ENCODE measurements at places on chromosomes 12 and 14.
A peak's percentile ranks its signal among the peaks of the same experiment; 100 is the strongest.

GRCh38 chr12:125220404-125221273, 155.4 kb downstream of the AACS start:
- DNase-seq: peak; percentile 20

- no peak for DNase-seq
Measured at GRCh38 chr14:81285245-81285644, 64.5 kb upstream of the GTF2A1 start.

DNA sequence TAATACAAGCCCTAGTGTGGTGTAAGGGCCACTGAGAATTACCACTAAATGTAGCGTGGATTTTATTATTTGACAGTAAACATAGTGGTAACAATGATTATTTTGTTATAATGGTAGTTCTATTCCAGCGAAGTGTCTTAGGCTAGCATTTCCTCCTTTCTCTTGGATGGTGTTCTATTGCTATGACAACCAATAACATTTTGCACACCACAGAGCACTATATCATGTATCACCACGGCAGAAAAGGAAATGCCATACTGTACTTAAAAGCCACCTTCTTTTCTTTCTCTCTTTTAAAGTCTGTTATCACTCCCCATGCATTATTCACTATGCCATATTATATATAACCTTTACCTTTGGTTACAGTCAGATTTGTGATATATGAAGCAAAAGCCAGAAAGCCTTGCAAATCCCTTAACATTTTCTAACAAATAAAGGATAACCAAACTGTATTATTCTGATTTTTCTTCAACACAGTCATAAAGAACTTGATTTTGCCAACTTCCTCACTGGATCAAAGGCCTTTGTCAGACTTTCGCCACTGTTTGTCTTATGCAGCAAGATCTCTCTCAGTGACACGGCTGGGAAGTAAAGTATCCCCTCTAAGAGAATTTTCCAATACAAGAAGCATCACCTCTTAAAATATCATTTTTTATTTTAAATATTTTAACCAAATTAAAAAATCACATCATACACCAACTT, 195.8 kb downstream of the FOXN3 start:
- no peak for DNase-seq

DNA sequence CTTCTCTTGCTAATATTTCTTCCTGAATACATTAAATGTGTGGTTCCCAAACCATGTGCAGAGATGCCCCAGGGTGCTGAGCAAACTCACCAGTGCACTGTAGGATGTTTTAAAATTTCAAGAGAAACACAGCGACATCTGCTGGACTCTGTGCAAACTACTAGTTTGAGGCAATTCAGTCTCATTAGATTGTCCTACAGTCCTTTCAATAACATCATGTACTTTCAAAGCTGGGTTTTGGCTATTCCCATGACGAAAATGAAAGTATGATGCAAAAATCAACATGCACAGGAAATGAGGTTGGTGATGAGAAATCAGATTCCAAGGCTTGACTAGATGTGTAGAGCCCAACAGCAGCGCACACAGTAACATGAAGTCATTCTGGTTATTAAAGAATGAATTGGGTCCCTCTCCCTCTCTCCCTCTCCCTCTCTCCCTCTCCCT, 66.3 kb downstream of the CLIP1 start:
- peak; percentile 64 for DNase-seq

DNA sequence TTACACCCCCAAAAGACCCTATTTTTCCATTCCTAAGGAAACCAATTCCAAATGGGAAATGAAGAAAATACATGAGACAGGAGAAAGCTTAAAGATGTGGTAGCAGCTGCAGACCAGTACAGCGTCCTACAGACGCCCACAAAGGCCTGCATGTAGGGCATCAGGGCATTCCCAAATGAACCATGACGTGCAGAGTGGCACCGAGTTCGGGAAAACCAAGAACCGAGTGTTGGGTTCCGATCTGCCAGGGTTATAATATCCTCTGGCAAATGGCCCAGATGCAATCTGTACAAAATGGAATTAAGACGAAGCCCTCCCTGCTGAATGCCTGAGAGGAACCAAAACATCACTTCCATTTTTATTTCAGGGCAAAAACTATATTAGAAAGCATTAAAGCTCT, 34.4 kb upstream of the SELPLG start:
- DNase-seq: no peak

GRCh38 chr14:71812693-71813092, 119.5 kb upstream of the RGS6 start:
- DNase-seq: no peak

DNA sequence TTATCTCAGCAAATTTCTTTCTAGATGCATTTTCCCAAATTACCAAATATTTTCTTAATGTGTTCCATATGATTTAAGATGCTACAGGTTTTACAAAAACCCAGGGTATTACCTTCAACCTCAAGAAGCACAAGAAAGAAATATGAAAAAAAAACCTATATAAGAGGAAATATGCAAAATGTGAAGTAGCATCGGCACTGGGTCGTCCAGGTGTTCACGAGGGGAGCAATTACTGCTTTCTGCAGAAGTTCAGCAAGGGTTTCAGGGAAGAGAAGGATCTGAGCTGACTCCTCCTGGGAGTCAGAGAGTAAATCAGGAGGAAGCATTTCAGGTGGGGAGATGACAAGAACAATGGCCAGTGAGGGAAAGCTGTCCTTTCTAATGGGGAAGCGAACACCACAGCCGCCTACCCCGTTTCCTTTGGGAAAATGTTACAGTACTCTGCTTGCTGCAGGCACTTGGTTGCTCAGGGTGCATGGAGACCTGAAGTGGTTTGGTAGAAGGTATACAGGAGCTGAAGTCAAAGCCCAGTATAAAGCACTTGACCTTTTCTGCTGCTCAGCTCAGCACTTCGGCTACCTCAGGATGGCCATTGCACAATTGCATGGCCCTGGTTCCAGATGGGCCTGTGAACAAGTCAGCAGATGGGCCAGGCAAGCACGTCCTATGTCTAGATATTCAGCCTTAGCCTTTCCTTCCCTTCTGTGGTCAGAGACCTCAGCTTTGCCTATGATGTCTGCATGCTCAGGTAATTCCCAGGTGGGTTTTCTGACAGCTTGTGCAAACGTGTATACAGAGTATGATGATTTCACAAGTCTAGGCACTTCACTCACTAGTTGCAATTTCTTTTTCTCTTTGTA, 155.6 kb downstream of the PAX9 start:
- DNase-seq: no peak

DNA sequence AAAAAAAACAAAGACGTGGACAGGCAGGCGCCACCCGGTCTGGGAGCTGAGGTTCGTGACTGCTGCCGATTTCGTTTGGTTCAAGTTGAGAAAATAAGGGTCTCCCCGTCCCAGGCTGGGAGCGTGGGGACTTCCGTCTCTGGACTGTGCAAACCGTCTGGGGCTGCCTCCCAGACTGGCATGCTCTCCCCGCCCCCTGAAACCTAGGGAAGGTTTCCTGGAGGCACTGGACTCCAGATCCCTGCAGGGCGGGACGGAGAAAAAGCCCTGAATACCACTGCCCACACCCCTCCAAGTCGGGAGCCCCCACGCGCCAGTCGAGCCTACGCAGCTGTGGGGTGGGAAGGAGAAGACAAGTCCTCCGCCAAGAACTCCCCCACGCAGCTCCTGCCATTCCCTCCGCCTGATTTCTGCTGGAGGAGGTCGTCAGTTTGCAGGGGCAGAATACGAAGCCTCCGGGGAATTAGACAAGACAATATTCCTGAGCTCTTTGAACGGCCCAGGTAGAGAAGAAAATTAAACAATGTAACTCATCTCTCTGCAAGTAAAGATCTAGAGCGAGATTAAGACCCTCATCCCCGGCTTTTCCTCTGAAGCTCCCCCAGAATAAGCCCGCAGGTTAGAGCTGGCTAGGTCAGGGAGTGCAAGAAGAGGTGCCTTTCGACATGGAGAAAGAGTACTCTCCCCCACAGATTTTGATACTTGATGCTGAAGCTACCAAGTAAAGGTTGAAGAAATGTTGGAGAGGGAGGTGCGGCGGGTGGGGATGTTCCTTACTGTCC, 10.4 kb upstream of the HOXC13 start:
- no peak for DNase-seq

GRCh38 chr12:81359736-81360135, 281.9 kb downstream of the ACSS3 start:
- DNase-seq: no peak

- DNase-seq: no peak
Measured at GRCh38 chr14:50232276-50232642, 881 bp upstream of the SOS2 start.

DNA sequence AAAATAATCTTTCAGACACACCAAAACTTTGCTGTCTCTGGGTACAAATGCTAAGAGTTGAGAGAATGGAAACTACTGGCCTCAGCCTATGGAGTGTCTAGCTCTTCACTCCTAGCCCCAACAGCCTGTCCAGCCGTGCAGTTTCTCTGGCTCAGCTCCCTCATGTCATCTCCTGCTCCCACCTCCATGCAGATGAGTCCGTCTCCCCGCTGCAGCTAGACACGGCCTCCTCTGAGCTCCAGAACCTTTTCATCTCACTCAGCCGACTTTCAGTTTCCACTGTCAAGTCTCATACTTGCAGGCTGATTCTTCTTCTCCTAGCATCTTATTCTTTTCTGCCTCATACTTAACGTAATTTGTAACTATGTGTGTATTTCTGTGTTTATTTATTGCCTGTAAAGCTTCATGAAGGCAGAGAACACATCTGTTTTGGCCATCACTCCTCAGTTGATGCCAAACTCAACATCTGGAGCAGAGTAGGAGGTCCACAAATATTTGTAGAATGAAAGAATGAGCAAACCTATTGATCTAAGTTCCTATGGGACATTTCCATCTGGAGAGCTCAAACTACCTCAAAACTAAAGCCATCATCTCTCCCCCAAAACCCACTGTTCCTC, 139.8 kb upstream of the PWP1 start:
- no peak for DNase-seq

DNA sequence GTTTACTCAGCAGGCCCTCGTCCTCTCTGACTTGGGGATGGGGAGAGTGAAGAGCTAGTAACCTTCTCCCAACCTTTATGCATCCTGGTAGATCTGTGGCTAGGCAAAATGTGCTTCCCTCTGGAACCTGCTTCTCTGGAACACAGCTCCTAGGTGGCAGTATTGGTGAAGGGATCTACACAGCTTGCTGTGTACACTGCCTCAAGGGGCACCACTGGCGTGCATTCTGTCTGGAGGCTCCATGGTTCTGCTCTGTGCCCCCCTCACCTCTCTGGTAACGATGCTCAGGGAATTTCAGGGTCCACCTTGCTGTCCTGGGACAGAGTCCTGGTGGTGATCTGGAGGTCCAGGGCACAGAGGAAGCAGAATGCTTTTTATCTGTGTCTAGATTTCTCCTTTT, 43.5 kb upstream of the KCNA5 start:
- no peak for DNase-seq

- no peak for DNase-seq
Measured at GRCh38 chr12:53052419-53053217, 2.8 kb downstream of the TNS2 start.

GRCh38 chr12:123254853-123255446, 16.7 kb downstream of the CDK2AP1 start:
- no peak for DNase-seq

GRCh38 chr12:121388421-121388981, 11.4 kb upstream of the RNF34 start:
- peak; percentile 18 for DNase-seq

DNA sequence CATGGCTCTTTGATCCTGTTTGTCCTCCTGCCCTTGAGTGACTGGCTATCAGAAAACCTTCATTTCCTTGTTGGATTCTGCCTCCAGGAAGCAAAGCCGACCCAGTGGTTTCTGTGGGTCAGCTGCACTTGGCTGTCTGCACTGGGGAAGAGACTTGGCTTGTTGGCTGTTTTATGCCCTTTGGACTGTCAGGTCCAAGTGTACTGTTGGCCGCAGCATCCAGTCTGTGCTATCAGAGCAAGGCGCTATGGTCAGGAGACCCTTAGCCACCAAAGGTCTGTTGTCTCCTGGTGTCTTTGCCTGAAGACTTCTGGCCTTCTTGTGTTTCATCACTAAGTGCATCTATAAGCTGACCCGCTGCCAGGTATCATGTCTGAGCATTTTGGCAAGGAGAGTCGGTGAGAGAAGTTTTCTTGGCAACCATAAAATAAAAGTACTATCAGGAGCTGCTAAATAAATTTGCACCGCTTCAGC, 177.4 kb upstream of the HIF1A start:
- no peak for DNase-seq

- DNase-seq: no peak
Measured at GRCh38 chr14:62185078-62185477, 422.9 kb downstream of the SNAPC1 start.

- DNase-seq: no peak
Measured at GRCh38 chr12:46921764-46922133, 96.0 kb upstream of the SLC38A4 start.

- no peak for DNase-seq
Measured at GRCh38 chr12:106174876-106175275, 36.1 kb upstream of the NUAK1 start.

DNA sequence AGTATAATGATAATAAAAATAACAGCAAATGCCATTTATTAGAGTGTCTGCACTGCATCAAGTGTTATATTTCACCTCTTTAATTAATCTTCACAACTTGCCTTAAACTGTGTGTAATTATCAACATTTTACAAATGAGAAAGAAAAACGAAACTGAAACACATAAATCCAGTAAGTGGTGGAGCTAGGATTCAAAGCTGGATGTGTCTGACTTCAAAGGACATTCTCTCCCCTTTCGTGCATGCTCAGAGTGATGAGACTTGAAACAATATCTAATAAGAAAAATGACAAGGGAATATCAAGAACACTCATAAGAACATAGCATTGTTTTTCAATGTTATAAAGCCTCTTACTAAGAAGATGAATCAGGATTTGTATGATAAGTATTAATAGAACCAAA, 78.8 kb downstream of the DUSP6 start:
- DNase-seq: no peak

GRCh38 chr12:120276734-120277133, 11.2 kb upstream of the PXN start:
- no peak for DNase-seq

GRCh38 chr14:55749201-55749812, 169.3 kb downstream of the KTN1 start:
- DNase-seq: no peak

DNA sequence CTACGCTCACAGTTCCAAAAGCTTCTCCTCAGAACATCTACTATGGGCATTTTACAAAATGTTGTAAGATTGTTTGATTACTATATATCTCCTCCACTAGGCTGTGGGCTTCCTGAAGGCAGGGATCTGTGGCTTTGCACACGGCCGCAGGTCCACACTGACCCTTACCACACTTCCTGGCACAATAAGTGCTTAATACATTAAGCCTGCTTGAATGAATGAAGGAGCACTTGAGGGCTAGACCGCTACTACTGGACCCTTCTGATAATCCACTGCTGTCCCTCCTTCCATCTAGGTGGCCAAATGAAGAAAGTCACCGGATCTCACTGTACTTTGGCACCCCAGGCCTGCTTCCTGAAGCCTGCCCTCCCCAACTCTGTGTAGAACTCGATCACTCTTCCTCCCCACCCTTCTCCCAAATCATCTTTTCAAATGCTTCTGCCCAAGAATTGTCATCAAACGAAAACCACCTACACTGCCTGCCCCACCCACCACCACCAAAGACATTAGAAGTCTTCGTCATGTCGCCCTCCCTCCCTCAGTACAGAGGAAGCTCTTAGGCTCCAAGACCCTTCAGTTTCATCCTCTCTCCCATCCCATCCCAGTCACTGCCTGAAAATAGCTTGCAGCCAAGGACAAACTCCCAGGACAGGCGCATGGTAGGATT, 596 bp upstream of the ZBTB39 start:
- DNase-seq: peak; percentile 41

- DNase-seq: no peak
Measured at GRCh38 chr14:24809135-24809534, 175.1 kb upstream of the GZMB start.

GRCh38 chr12:68998041-68998440, 65.1 kb upstream of the CPM start:
- DNase-seq: no peak

GRCh38 chr14:73789989-73790581, 61.5 kb upstream of the PTGR2 start:
- DNase-seq: no peak

All from activated CD4-positive, alpha-beta T cell treated with anti-CD3 and anti-CD28 coated beads for 48 hours (primary cell).